ENCODE measurements at places on chromosomes 2 and 18. TPM values are rescaled to one million over a fixed set of nuclear protein-coding genes. Genes with fewer than 3 reads are reported as not detected.

GRCh38 chr2:66477135-66477842 is 42.4 kb downstream of the MEIS1 start:
- DNase-seq = no peak

DNA sequence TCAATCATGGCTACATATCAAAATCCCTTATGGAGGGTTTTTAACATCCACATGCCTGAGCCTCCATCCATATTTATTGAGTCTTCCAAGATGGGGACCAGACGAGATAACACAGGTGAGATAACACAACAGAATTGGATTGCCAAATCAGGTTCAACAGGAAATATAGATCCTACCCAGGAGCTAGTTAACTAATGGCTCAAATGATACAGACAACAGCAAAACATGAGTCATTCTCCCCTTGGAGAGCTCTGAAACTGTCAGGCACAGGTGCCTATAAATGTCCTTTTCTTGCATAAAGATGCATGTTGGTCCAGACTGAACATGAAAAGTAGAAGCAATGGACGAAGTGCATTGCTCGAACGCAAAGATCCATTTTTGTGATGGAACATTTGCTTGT is 202.2 kb downstream of the CDH20 start:
- no peak for DNase-seq

- DNase-seq = peak; percentile 92
Observed at GRCh38 chr2:176269319-176270099, at the start of gene MTX2. Gene MTX2, plus strand, starts transcription at chr2:176269442. Its CDS starts 188 bp downstream, at chr2:176269630.

DNA sequence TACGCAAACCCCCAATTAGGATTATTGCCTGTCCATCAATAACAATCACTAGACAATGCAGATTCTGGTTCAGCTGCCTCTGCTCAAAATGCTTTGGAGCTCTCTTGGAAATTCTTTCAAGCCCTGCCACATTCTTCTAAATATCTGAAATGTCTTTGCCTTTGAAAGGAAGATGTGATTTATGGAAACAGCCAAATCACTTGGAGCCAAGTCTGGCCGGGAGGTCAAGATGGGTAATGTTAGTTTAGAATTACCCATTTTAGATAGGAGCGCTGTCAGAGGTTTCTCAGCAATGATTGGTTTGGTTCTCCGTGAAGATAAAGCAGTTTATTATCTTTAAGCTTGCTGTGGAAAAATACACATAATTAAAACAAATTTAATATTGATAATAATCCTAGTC is 306.7 kb downstream of the SETBP1 start:
- DNase-seq = no peak

DNA sequence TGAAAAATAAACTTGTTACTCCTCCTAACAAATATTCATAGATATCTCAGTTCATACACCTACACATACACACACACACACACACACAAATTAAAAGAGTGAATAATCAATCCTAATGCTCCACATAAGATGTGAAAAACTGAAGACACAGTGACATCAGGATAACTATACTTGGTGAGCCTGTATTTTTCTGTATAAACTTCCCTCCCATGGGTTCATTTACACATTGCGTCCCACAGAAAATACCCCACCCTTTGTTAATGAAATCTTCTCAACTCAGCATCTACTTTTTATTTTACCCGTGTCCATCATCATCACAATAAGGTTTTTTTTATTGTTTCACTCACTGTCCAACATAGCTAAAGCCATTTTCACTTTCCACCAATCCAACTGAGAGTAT is 60.4 kb downstream of the CD226 start:
- DNase-seq = no peak

PLEK gene
- not detected for total RNA-seq

MAP3K19 gene
- not detected for total RNA-seq

Data from GM23338 (cell line).